ENCODE measurements at places on chromosomes 5 and 9. TPM values are rescaled to one million over a fixed set of nuclear protein-coding genes. Genes with fewer than 3 reads are reported as not detected.

DNA sequence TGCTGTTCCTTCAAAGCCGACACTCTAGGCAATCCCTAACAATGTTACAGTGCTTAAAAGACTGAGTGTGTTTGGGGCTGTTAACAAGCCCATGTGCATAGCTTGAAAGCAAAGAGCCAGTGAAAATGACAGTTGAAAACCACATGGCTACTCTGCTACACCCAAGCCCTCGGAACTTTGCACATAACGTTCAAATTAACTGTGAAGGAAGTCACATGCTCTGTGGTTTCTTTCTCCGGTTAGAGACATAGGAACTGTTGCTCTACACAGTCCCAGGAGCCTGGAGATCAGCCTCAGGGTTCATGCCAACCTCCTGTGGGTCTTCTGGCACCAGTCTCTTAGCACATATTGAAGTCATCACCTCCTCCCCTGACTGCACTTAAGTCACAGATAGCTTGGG, 51.1 kb downstream of the C9orf152 start:
- no peak for DNase-seq

The DAB2 gene
- 148 TPM for polyA plus RNA-seq

- no peak for DNase-seq
These were observed 36.6 kb upstream of the FBXL7 start for GRCh38 chr5:15463231-15463980.

DNA sequence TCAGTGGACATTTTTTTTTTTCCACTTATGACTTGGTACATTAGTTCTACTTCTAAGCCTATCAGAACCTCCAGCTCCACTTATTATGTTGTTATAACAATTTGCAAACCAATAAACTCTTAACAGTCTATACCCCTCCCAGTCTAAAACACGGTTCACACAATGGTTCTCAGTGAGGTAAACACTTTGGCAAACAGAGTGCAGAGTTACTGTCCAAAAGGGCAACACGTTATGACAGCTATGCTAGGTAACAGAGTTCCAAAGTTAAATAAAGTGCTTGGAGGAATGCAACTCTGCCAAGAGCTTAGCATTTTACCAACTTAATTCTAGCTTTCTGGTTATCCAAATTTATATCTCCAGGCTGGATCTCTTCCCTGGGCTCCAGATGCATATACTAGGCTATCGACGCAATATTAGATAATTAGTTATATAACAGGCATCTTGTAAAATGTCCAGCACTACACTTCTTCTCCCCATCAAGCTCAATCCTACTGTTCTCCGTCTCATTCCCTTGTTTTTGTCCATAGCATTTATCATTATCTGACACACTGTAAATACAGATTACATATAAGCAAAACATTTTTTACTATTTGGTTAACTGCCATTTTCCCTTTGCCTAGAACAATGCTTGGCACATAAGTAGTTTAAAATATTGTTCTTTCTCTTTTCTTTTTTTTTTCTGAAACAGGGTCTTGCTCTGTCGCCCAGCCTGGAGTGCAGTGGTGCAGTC, 14.3 kb downstream of the FNBP1 start:
- DNase-seq: no peak

GRCh38 chr5:170750791-170751190, 32.7 kb upstream of the GABRP start:
- DNase-seq: no peak

The LECT2 gene
- 0.79 TPM for polyA plus RNA-seq

DNA sequence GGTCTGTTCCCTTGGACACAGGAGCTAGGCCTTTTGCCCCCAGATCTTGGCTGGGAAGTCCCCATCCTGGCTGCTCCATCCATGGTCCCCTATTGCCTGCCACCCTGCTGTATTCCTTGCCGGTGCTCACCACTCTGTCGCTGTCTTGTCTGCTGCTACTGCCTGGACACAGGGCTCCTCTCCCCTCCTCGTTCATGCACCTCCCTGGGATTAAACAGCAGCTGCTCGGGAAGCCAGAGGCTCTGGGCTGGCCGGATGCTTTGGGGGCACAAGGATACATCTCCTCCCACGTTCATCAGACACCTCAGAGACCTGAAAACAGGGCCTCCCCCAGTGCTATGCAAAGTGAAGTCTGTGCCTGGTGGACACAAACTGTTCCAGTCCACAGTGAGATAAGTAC, 110.4 kb downstream of the ZNF354C start:
- DNase-seq: no peak

The CCDC192 gene
- polyA plus RNA-seq: 0.90 TPM

The SOHLH1 gene
- not detected for polyA plus RNA-seq

- DNase-seq: no peak
These were observed 6.7 kb downstream of the ANKS6 start for GRCh38 chr9:98789483-98790133.

- no peak for DNase-seq
These were observed 27.0 kb downstream of the SPINK5 start for GRCh38 chr5:148090773-148091250.

DNA sequence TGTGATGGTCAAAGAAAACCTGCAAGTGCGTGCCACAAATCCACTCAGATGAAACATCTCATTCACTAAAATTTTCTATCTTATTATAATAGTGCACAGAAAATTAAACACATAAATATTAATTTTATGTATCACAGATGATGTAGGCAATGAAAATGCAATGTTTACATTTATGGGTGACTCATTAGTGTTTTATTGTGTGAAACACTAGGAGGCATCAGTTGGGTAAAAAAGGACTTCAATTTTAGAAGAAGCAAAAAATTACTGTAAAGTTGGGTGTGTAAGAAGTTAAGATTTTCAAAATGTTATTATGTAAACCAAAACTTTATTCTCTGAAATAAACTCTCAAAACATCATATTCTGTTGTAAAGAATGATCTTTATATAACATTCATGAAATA, 4.0 kb downstream of the MEF2C start:
- no peak for DNase-seq

GRCh38 chr9:93110311-93110855, 14.4 kb downstream of the CARD19 start:
- DNase-seq: no peak

- DNase-seq: no peak
These were observed 459.3 kb upstream of the ZNF608 start for GRCh38 chr5:125205601-125206225.

- peak; percentile 32 for DNase-seq
These were observed 349.2 kb downstream of the GADD45G start for GRCh38 chr9:89953824-89954615.

DNA sequence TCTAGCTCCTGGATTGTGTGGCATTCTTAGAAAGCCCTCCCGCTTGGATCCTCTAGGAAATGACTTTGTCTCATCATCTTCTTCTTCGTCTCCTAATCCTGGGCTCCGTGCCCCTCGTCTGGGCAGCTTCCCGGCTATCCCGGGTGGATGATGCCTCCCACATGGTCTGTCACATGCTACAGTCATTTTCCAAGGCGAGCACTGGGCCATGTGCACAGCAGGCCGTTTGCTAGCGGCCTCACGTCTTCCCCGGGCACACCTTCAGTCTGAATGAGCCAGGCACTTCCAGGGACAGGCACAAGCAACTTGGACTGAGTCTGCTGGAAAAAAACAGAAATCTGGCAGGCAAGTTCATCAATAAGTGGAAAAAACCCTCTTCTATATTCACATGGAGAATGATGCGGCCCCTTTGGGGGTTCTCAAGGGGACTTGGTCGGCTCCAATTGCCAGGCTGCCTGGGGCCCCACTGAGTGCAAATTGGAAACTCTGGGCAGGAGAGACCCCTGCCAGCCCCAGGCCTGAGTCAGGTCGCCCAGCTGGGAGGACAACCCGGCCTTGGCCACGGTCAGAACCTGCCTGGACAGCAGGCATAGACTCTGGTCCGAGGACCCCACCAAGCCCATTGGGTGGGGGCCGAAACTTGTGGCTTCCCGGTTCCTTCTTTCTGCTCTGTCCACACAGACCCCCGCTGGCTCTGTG, 11.1 kb upstream of the WNK2 start:
- no peak for DNase-seq

DNA sequence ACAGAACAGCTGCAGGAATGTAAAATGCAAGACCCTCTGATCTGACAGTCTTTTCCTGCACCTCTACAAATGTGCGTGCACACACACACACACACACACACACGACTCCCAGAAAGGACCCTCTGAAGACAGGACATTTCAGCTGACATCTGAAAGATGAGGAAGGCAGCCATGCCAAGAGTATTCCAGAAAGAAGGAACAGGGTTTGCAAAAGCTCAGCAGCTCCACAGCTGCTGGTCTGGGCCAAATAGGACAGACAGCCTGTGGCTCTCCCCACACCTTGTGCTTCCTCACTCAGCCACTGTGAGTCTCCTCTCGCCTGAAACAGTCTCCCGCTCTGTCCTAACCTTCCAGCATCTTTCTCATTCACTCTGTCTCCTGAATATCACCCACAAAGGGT, 189.0 kb downstream of the PALM2AKAP2 start:
- DNase-seq: no peak
